Heart left ventricle (tissue), 16 donors: ENCODE measurements at places on chromosomes 12 and 14. TPM values are rescaled to one million over a fixed set of nuclear protein-coding genes. Genes with fewer than 3 reads are reported as not detected.
A peak's percentile ranks its signal among the peaks of the same experiment; 100 is the strongest.

Gene COPS7A
- total RNA-seq, result 60.6 TPM

Gene INHBC
- total RNA-seq, result not detected

Gene ZNF891
- 0.77 TPM for total RNA-seq

Gene GPR84
- not detected for total RNA-seq

Gene TGM1
- total RNA-seq, result 0.95 TPM

DNA sequence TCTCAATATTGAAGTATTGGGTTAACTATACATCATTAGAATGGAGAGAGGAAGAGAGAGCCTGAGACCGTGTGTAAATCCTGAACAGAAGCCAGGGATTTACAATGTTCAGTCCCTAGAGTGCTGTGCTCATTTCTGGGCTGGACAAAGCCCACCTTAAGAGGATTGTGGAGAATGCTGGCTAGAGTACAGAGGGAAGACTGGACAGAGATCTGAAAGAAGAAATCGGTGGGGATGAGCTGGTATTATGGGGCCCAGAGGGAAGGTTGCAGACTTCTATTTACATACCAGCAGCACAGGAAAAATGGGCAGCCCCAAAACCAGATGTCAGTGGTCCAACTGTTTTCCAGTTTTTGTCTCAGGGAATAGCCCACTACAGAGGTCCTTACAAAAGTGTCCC lies 42.3 kb downstream of the RTN1 start:
- peaks cover 10% of the 10 kb centered on the region for H3K4me1 ChIP-seq
- H3K36me3 ChIP-seq, result no peaks in the 10 kb centered on the region
- no peak overlapping the region for H3K4me3 ChIP-seq
- no peak overlapping the region for H3K27ac ChIP-seq
- no peaks in the 10 kb centered on the region for H3K27me3 ChIP-seq

GRCh38 chr12:24201258-24201970 lies 251.9 kb upstream of the SOX5 start:
- H3K27ac ChIP-seq, result no peak overlapping the region
- no peaks in the 10 kb centered on the region for H3K36me3 ChIP-seq
- no peaks in the 10 kb centered on the region for H3K4me1 ChIP-seq
- DNase-seq, result no peak

Gene SPPL3
- 24.4 TPM for total RNA-seq

Gene PTCSC3
- not detected for total RNA-seq

GRCh38 chr14:34262127-34262910 lies 199.7 kb downstream of the SPTSSA start:
- no peak for DNase-seq
- no peak overlapping the region for H3K27ac ChIP-seq
- no peaks in the 10 kb centered on the region for H3K36me3 ChIP-seq

DNA sequence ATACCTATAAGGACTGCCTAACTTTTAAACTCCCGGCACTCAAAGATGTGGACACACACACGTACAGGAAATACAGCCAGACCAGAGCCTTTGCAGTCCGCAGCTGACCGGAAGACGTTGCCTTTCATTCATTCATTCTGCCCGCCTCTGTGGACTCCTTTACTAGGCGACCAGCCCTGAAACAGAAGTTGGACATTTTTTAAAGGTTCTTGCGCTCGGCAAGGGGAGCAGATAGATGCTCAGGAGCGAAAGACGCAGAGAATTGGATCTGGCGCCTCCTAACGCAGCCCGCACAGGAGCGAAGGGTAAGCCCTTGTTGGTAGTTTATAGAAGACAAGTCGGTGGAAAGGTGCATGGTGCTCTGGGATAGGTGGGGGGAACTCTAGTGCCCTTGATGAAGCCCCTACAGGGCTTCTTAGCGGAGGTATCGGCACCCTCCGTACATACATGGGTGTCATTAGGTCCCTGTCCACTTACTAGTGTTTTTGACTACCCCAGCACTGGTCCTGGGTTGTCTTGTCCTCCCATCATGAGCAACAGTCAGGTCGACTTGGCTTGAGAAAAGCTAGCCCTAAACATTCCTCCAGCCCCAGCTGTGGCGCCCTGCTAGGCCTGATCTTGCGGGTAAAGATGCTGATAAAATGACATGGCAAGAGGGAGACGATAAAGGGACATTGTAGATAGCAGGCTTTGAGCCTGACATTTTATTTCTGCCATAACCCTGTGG lies at the start of gene KDM2B:
TSS of gene KDM2B (minus strand) at position 65 of the 727 bp plus-strand sequence. CDS start 112 bp downstream, outside the sequence.
- no peaks in the 10 kb centered on the region for H3K36me3 ChIP-seq
- H3K4me1 ChIP-seq, result peaks cover 56% of the 10 kb centered on the region
- peak; percentile 45 for DNase-seq
- H3K27me3 ChIP-seq, result no peaks in the 10 kb centered on the region
- H3K27ac ChIP-seq, result peak within 1 kb of the TSS; percentile 85

DNA sequence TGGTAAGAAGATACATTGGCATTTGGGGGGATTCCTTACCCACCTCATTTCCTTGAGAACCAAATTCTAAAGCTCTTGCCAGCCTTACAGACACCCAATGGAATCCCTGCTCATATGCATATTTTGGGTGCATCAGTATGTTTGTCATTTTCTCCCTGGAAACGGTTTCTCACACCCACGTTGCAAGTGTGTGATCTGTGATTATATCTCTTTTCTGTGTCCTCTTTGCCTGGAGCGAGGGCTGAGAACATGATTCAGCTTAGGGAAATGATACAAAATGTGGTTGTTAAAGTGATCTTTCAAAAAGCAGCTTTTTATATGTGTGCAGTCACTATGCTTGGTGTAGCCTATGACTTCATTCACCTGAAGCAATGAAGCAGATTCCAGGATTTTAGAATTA lies 52.0 kb downstream of the KCNMB4 start:
- no peak overlapping the region for H3K4me3 ChIP-seq
- no peaks in the 10 kb centered on the region for H3K36me3 ChIP-seq
- no peaks in the 10 kb centered on the region for H3K27me3 ChIP-seq
- no peak overlapping the region for H3K27ac ChIP-seq
- no peaks in the 10 kb centered on the region for H3K4me1 ChIP-seq

- no peak overlapping the region for H3K27ac ChIP-seq
- H3K36me3 ChIP-seq, result no peaks in the 10 kb centered on the region
- H3K4me3 ChIP-seq, result no peak overlapping the region
- no peak for DNase-seq
- no peaks in the 10 kb centered on the region for H3K4me1 ChIP-seq
- H3K27me3 ChIP-seq, result no peaks in the 10 kb centered on the region
Observed at GRCh38 chr12:109795023-109795422, 38.2 kb downstream of the TRPV4 start.
